ENCODE measurements at places on chromosomes 1 and 21. TPM values are rescaled to one million over a fixed set of nuclear protein-coding genes. Genes with fewer than 3 reads are reported as not detected.

Gene PDC
- not detected for total RNA-seq

Gene SYT11
- total RNA-seq = 12.0 TPM

DNA sequence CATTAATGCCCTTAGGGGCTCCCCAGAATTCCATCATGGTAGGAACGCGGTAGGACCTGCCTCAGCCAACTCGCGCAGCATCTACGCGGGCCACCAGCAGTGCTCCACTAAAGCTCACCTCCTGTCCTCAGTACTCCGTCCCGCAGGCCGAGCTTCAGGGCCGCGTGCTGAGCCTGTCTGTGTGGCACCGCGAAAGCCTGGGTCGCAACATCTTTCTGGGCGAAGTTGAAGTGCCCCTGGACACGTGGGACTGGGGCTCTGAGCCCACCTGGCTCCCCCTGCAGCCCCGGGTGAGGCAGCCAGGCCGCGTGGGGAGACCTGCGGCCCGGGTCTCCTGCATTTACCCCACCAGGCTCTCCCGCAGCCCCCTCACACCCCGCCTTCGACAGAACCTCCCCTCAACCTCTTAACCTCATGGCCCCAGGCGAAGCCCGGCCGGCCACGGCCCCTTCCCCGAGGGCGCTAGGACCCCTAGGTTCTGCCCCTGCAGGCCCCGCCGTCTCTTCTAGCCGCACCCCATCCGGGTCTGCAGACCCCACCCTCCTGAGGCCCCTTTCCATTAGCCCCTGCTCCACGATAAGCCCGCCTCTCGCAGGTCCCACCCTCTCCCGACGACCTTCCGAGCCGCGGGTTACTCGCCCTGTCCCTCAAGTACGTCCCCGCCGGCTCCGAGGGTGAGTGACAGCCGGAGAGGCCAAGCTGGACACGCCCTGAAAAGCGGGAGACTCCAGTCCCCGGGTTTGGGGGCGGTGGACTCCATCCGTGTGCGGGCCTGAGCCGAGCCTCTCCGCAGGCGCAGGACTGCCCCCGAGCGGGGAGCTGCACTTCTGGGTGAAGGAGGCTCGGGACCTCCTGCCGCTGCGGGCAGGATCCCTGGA lies 9.1 kb downstream of the SYTL1 start:
- H3K27ac ChIP-seq = no peak overlapping the region
- H3K27me3 ChIP-seq = peaks cover 37% of the 10 kb centered on the region
- peaks cover 21% of the 10 kb centered on the region for H3K4me1 ChIP-seq
- DNase-seq = peak; percentile 71
- peak overlapping the region; percentile 25 for H3K4me3 ChIP-seq
- H3K36me3 ChIP-seq = peaks cover 7% of the 10 kb centered on the region

DNA sequence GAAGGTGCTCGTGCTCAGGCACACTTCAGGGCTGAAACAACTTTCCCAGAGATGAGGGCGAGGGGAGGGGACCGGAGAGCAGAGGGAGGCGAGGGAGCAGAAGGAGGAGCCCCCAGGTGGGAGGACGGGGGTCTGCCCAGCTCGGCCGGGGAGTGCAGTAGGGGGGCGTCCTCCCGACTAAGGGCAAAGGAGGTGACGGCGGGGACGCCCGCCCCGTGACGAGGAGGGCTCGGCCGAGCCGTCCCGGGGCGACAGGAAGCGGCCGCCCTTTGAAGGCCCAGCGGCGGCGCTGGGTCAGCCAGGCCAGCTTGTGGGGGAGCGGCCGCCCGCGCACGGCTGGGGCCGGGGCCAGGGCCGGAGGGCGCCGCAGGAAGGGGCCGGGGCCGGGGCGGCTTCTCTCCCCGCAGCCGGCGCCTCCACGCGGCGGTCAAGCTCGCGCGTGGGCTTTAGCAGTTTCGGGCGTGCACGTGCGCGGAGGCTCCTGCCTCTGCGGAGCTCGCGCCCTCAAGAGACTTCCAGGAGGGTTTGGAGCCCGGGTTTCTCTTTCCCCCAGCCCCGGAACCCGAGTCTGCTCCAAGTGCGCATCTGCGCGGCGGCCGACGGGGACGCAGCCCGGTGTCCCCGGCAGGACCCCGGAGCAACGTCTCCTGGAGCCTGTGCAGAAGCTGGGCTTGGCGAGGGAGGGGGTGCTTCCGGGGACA lies 100.8 kb upstream of the SLC45A1 start:
- H3K4me3 ChIP-seq = peak overlapping the region; percentile 48
- DNase-seq = peak; percentile 71
- H3K4me1 ChIP-seq = peaks cover 12% of the 10 kb centered on the region
- no peaks in the 10 kb centered on the region for H3K36me3 ChIP-seq
- peaks cover 4% of the 10 kb centered on the region for H3K27me3 ChIP-seq
- peak overlapping the region; percentile 35 for H3K27ac ChIP-seq

DNA sequence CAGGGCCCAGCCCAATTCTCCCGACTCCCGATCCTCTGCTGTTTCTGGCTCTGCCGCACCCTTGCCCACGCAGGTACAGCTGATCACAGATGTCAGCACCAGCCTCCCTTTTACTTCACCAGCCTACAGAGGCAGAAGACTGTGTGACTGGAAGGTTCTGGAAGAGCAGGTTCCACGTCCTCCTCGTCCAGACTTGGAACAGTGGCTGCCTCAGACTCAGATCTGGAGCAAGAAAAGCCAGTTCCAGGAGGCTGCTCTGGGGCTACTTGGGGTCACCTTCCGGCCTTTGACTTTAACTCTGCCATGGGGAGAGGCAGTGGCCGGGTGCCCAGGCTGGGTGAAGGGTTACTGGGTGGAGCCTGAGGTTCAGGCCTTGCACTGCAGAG lies 16.1 kb upstream of the KLHDC7A start:
- no peak overlapping the region for H3K4me3 ChIP-seq
- H3K27ac ChIP-seq = no peak overlapping the region
- H3K4me1 ChIP-seq = no peaks in the 10 kb centered on the region

DNA sequence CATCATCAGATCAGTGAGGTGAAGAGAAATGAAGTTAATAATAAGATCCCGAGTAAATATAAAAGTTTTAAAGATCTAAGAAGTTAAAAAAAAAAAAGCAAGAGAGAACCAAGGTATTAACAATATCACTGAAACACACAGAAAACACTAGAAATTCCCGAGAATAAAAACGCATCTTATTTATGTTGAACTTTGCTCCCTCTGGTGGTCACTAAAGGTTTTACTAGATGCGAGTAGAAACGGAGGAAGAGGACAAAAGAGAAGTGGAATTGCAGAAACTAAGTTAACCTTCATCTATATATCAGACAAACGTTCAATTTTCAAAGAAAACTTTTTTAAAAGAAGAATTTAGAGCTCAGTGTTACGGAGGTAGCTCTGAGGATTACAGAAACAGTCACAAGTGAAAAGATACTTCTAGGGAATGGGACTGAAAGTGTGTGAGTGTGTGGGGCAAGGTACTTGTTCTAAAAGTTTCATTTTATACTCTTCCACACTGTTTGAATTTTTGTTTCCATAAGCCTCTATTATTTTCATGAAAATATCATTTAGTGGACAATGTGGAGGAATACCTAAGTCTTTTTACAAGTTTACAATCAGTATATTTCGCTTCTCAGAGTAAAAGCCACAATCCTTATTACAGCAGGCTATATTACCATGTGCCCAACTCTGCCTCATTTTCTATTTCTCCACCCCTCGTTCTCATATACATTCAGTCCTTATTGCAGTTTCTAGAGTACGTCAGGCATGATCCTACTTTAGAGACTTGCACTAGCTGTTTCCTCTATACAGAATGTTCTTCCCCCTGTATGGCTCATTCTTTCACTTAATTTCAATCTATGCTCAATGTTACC lies 19.7 kb downstream of the ACBD6 start:
- peaks cover 19% of the 10 kb centered on the region for H3K36me3 ChIP-seq
- peak; percentile 71 for DNase-seq
- H3K4me1 ChIP-seq = no peaks in the 10 kb centered on the region

- no peak overlapping the region for H3K4me3 ChIP-seq
- no peaks in the 10 kb centered on the region for H3K36me3 ChIP-seq
- no peak for DNase-seq
- H3K27me3 ChIP-seq = no peaks in the 10 kb centered on the region
- H3K27ac ChIP-seq = no peak overlapping the region
Observed at GRCh38 chr1:205137901-205138300, 16.1 kb upstream of the RBBP5 start.

GRCh38 chr1:210635108-210635507 lies 306.4 kb downstream of the HHAT start:
- H3K4me3 ChIP-seq = no peak overlapping the region
- H3K36me3 ChIP-seq = no peaks in the 10 kb centered on the region
- no peaks in the 10 kb centered on the region for H3K27me3 ChIP-seq
- H3K4me1 ChIP-seq = peaks cover 6% of the 10 kb centered on the region
- no peak overlapping the region for H3K27ac ChIP-seq
